CD4-positive, alpha-beta T cell treated with Interleukin-17A for 1 hour (primary cell): ENCODE measurements at places on chromosomes 1 and 21.

DNA sequence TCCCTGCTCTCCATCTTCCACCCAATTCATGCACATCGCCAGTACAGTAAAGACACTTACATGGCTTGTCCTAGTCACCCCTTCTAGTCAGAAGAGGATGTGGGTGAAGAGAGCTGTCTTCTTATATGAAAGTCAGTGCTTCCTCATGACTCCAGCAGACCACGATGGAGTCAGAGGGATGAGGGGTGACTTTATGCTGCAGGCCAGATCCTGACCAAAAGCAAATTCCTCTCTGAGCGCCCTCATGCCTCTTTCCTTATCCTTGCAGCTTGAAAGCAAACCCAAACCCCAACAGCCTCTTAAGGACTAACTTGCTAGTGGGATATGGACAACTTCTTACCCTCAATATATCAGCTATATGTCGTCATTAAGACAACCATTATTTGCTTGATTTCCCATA lies 348.2 kb upstream of the DUSP10 start:
- DNase-seq = no peak

- DNase-seq = no peak
Measured at GRCh38 chr1:24779689-24780464, 34.6 kb downstream of the CLIC4 start.

DNA sequence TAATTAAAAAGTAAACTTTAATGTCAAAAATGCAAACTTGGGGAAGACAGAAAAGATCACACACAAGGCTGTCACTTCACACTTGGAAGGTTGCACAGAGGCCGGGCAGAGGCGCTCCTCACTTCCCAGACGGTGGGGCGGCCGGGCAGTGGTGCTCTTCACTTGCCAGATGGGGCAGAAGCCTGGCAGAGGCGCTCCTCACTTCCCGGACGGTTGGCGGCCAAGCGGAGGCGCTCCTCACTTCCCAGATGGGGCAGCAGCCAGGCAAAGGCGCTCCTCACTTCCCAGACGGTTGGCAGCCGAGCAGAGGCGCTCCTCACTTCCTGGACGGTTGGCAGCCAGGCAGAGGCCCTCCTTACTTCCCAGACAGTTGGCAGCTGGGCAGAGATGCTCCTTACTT lies 25.8 kb upstream of the IL6R start:
- no peak for DNase-seq

- no peak for DNase-seq
Measured at GRCh38 chr21:35873441-35873840, 186.9 kb downstream of the SETD4 start.

GRCh38 chr1:26829184-26829911 lies 2.9 kb downstream of the ZDHHC18 start:
- no peak for DNase-seq

GRCh38 chr1:159937054-159937750 lies 8.2 kb downstream of the IGSF9 start:
- no peak for DNase-seq

DNA sequence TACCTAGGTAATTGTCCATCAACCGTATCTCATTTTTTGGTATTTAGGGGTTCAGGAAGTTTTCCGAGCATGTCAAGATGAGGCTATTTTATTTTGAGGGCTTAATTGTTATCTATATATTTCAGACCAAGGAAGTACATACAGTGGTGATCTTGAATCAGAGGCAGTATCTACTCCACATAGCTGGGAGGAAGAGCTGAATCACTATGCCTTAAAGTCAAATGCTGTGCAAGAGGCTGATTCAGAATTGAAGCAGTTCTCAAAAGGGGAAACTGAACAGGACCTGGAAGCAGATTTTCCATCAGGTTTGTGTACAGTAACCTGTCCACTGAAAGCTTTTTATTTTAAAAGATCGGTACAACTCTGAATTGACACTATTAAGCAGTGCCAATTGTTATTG lies 130.2 kb downstream of the ZMYM4 start:
- no peak for DNase-seq

DNA sequence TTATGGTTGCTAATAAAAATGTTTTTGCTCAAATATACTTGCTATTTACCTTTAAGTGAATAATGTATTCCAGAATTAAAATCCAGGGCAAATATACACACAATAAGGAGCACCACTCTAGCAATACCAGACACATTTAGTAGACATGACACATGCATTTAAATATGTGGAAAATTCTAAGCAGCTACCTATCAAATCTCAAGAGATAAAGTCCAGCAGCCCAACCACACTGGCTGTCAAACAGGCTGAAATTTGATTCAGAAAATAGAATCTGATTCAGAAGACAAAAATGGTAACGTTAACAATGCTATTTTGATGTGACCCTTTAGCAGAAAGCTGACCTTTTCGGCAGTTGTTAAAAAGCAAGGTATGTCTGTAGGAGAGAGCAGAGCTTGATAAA lies 42.3 kb downstream of the PLEKHO1 start:
- DNase-seq = no peak

DNA sequence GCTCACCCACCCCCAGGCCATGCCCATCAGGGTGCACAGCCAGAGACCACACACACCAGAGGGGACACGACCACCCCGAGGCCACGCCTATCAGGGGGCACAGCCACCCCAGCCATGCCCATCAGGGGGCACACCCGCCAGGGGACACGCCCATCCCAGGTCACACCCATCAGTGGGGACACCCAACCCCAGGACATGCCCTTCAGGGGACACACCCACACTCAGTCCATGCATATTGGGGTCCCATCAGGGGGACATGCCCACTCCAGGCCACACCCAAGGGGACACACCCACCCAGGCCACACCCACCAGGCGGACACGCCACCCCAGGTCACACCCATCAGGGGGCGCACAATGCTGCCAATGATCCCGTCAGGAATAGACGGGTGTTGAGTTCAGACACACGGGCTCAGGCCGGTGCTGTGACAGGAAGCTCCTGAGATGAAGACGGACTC lies 20.7 kb downstream of the MCM3AP start:
- DNase-seq = no peak

DNA sequence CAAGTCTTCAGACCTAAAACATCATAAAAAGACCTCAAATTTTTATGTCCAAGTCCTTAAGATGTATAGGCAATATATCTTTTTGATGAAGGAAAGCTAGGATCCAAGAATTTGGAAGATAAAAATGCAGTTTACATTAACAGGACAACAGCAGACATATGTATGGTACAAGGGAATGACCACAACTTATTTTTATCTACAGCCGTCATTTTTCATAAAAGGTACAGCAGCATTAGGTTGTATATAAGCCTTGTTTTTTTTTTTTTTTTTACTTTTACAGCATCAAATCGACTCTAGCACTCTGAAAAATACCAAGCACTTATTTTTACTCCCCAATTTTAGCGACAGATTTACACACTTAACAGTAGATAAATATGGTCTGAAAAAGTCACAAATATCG lies 1.3 kb downstream of the SRSF10 start:
- DNase-seq = no peak

GRCh38 chr1:162386292-162387225 lies 5.0 kb downstream of the C1orf226 start:
- DNase-seq = no peak

DNA sequence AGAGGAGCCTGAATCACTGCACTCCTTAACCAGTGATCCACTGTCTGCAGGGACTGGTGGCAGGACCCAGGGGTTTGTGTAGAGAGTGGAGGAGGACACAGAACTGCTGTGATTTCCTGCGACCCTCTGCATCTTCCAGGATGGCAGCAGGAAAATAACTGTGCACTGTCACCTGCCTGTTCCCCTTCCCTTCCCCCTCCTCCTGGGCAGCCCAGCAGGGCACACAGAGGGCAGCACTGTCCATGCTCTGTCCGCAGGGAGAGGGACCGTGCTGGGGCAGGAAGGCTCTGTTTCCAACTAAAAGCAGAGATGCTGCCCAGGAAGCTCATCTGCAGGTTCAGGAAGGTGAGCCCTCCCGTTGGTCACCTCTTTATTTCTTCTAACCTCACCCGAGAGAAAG lies 168.7 kb downstream of the ZBTB18 start:
- DNase-seq = no peak

DNA sequence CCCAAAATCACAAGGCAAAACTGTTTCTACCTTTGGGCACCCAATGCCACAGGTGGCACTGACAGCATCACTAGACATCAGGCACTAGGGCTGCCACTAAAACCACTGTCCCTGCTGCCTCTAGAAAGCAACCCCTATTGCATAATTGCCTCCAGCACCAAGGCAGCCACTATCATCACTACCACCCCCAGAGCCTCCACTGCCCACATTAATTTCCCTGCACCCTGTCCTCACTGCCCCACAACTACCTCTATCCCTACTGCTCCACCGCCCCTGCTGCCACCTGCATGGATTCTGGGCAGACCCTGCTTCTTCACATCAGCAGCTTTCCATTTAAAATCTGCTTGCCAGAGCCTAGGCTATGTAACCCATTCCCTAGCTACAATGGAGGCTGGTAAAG lies 68.6 kb upstream of the CACHD1 start:
- no peak for DNase-seq

DNA sequence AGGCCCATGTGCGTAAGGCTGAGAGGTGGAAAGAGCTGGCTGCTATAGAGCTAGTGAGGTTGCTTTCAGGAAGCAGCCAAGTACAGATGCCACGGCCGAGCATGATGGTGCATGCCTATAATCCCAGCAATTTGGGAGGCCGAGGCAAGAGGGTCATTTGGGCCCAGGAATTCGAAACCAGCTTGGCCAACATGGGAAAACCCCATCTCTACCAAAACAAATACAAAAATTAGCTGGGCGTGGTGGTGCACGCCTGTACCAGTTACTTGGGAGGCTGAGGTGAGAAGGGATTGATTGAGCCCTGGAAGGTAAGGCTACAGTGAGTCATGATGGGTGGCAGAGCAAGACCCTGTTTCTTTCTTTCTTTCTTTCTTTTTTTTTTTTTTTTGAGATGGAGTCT lies 2.7 kb downstream of the CCDC24 start:
- no peak for DNase-seq

DNA sequence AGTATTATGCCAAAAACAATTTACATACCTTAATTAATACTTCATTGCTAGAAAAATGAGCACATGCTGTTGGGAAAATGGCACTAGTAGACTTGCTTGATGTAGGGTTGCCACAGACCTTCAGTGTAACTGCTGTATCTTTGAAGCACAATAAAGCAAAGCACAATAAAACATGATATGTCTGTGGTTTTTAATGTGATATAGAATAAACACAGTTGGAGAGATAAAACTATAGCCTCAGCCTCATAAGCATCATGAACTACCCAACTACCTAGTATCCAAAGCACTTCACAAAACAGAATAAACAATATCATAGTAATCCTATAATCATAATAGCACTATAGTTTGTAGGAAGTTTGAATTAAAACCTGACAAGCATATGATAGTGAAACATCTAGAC lies 143.5 kb downstream of the SYT14 start:
- no peak for DNase-seq

DNA sequence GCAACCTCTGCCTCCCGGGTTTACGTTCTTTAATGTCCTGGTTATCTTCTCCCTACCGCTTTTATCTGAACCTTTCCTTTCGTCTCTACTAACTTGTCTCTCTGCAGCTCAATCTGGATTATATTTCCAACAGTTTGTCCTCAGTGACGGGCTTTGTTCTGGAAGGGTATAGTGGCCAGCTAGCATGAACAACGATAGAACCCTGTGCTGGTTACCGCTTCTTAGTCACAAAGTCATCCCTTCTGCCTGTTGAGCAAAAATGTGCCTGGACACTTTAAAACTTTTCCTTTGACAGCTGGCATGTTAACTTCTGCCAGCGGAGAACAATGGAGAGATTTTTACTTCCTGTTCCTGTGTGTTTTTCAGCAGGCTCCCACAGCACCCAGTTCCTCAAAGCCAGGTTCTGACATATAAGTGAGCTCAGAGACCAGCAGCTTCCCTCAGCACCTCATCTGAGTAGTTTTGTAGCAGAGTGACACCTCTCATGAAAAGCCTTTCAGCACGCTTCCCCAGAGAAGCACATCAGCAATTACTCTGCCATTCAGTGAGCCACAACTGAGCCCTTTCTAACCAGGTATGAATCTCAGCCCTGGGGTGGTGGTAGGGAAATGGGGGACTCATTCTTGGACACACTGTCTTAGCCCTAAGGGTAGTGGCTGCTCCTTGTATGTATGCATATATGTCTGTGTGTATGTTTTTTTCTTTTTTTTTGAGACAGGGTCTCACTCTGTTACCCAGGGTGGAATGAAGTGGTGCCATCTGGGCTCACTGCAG lies 23.6 kb upstream of the CCDC17 start:
- DNase-seq = no peak

DNA sequence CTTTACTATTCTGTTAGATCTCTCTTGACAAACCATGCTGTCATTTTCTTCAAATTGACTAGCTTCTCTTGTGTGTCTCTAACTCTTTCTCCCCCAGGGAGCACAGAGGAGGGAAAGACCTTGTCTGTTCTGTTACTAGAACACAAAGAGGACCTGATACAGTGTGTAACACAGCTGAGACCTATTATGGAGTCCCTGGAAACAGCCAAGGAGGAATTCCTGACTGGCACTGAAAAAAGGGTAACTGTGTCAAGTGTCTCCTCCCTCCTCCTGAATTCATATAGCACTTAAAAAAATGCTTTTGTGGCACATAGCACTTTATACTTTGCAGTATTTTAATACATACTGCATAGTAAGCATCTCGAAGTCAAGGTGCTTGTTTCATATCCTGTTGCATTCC lies 50.6 kb downstream of the ZBTB40 start:
- no peak for DNase-seq

- DNase-seq = peak; percentile 62
Measured at GRCh38 chr1:157580179-157580827, 17.6 kb downstream of the FCRL4 start.

DNA sequence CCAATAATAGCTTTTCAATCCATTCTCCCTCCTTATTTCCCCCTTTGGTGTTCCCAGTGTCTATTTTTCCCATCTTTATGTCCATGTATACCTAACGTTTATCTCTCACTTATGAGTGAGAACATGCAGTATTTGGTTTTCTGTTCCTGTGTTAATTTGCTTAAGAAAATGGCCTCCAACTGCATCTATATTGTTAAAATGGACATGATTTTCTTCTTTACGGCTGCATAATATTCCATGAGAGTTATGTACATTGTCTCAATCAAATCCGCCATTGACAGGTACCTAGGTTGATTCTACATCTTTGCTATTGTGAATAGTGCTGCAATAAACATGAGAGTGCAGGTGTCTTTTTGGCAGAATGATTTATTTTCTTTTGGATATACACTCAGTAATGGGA lies 126.7 kb downstream of the CTH start:
- no peak for DNase-seq

- DNase-seq = no peak
Measured at GRCh38 chr21:18424276-18424675, 20.7 kb upstream of the TMPRSS15 start.

DNA sequence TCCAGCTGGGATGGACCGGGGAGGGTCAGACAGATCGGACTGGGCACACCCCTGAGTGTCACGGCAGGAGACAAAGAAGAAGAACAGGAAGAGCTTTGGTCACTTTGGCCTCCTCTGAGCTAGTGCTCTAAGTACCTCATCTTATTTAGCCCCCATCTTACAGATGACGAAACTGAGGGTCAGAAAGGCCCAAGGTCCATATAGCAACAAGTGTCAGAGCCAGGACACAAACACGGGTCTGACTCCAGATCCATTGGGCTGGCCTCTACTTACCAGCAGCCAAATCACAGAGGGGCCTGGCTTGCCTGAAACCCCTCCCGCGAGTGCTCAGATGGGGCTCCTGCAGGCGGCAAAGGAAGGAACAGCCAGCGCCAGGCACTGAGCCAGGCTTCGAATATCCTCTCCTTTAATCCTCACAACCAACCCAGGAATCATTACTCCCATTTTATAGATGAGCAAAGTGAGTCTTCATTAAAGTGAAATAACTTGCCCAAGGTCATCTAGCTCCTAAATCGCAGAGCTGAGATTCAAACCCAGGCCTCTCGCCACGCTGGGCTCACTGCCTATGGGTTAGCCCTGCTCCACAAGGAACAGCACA lies 25.7 kb upstream of the SELENON start:
- no peak for DNase-seq

- DNase-seq = no peak
Measured at GRCh38 chr1:217135987-217136894, 413.0 kb upstream of the ESRRG start.
